ENCODE measurements at places on chromosomes 7 and 10. TPM values are rescaled to one million over a fixed set of nuclear protein-coding genes. Genes with fewer than 3 reads are reported as not detected.
A peak's percentile ranks its signal among the peaks of the same experiment; 100 is the strongest.

NXPH1 gene
- total RNA-seq: not detected

GRCh38 chr7:49324707-49325106, 400.4 kb downstream of the CDC14C start:
- no peaks in the 10 kb centered on the region for H3K27me3 ChIP-seq
- H3K36me3 ChIP-seq: no peaks in the 10 kb centered on the region
- H3K4me3 ChIP-seq: no peak overlapping the region
- DNase-seq: no peak
- no peak overlapping the region for H3K27ac ChIP-seq
- no peaks in the 10 kb centered on the region for H3K4me1 ChIP-seq

AQP1 gene
- 0.59 TPM for total RNA-seq

ARL5B gene
- total RNA-seq: 19.5 TPM

HOXA10 gene
- total RNA-seq: 43.1 TPM

CC2D2B gene
- total RNA-seq: 0.36 TPM

- no peaks in the 10 kb centered on the region for H3K36me3 ChIP-seq
- H3K27me3 ChIP-seq: no peaks in the 10 kb centered on the region
- peaks cover 35% of the 10 kb centered on the region for H3K4me1 ChIP-seq
- H3K27ac ChIP-seq: peak overlapping the region; percentile 86
Measured at GRCh38 chr10:36173364-36173763, 531.3 kb upstream of the FZD8 start.

- H3K27ac ChIP-seq: no peak overlapping the region
- H3K4me1 ChIP-seq: no peaks in the 10 kb centered on the region
- DNase-seq: no peak
- no peaks in the 10 kb centered on the region for H3K36me3 ChIP-seq
- H3K27me3 ChIP-seq: no peaks in the 10 kb centered on the region
Measured at GRCh38 chr7:117619681-117620080, 139.9 kb downstream of the CFTR start.

IFIT1B gene
- not detected for total RNA-seq

- H3K36me3 ChIP-seq: no peaks in the 10 kb centered on the region
- no peak overlapping the region for H3K27ac ChIP-seq
- no peaks in the 10 kb centered on the region for H3K4me1 ChIP-seq
- DNase-seq: no peak
- peaks cover 5% of the 10 kb centered on the region for H3K27me3 ChIP-seq
- H3K4me3 ChIP-seq: no peak overlapping the region
Measured at GRCh38 chr10:22978918-22979317, 51.1 kb downstream of the ARMC3 start.

GRCh38 chr10:104334561-104334960, 3.7 kb downstream of the ITPRIP start:
- DNase-seq: no peak
- H3K4me3 ChIP-seq: peak overlapping the region; percentile 18
- no peaks in the 10 kb centered on the region for H3K27me3 ChIP-seq
- H3K36me3 ChIP-seq: peaks cover 19% of the 10 kb centered on the region

SEMA3D gene
- 0.72 TPM for total RNA-seq

DNA sequence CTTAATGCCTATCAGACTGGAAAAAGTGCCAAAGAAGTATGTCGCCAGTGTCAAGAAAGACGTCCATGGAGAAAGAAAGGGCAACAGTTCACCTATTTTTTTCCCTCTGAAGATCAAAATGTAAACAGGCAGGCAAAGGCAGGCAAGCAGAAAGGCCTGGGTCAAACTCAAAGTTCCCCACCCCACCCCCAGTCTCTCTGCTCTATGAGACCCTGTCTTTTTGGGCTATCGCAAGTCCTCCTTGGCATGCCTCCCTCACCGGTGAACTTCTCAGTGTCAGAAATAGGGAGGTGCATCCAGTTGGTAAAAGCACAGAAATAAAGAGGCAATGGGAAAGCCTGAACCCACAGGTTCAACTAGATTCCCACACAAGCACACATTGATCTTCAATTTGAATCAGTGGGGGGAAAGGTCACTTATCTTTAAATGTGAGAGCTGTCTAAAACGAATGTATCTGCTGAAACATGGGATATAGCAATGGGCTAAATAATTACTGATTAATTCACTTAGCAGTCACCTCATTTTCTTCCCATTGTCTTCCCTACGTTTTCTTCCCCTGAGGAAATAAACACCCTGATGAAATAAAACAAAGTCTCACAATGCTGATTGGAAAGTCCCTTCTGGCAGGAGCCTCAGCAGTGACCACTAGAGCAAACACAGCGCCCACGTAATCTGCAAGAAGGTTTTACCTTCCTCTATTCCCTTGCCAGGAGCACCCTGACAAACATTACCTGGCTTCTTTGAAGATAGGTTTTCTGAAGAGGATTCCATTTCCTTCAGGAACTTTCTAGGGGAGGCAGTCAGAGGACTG, 31.1 kb downstream of the JAZF1 start:
- no peak overlapping the region for H3K4me3 ChIP-seq
- peaks cover 4% of the 10 kb centered on the region for H3K4me1 ChIP-seq
- H3K27ac ChIP-seq: no peak overlapping the region
- no peaks in the 10 kb centered on the region for H3K27me3 ChIP-seq
- no peak for DNase-seq

CDC14C gene
- total RNA-seq: 0.29 TPM

- no peak overlapping the region for H3K27ac ChIP-seq
- DNase-seq: no peak
- no peak overlapping the region for H3K4me3 ChIP-seq
- no peaks in the 10 kb centered on the region for H3K4me1 ChIP-seq
- H3K36me3 ChIP-seq: no peaks in the 10 kb centered on the region
- no peaks in the 10 kb centered on the region for H3K27me3 ChIP-seq
Measured at GRCh38 chr7:71615017-71615416, 483.1 kb downstream of the GALNT17 start.

DNA sequence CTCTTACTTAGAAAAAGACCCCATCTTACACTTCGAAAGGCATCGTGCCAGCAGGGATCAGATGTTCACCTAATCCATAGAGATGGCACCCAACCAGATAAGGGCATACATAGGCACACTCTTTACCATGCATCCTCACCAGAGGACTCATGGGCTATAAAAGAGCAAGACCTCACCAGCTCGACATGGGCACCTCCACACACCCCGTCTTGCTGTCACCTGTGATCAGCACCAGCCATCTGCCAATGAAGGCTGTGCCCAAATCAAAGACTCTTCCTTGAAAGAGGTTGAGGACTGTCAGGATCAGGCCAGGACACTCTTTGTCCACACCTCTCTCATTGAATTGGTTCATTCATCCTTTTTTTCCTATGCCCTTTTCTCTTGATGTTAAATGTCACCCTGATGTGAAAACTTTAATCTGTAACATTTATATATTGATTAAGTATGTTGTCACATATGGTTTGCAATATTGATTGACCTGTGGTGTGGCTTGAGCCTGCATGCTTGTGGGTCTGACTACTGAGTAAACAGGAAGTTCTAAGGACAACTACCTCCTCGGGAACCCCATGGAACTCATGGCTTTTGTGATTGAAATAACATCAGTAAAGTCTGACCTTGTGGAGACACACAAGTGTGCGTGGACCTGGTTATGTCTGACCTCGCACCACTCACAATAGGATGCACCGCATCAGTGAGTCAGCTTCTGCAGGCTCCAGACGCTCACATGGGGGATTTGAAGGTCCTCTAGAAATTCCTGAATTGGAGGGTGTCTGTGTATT, 75.5 kb downstream of the HTR5A start:
- no peaks in the 10 kb centered on the region for H3K4me1 ChIP-seq
- no peaks in the 10 kb centered on the region for H3K36me3 ChIP-seq
- no peak overlapping the region for H3K4me3 ChIP-seq
- no peak for DNase-seq
- no peak overlapping the region for H3K27ac ChIP-seq

GRCh38 chr10:44344727-44345126, 40.2 kb downstream of the CXCL12 start:
- H3K4me3 ChIP-seq: no peak overlapping the region
- H3K4me1 ChIP-seq: no peaks in the 10 kb centered on the region
- H3K36me3 ChIP-seq: no peaks in the 10 kb centered on the region
- no peaks in the 10 kb centered on the region for H3K27me3 ChIP-seq
- DNase-seq: no peak

GRCh38 chr10:112619556-112619955, 172.5 kb downstream of the VTI1A start:
- no peaks in the 10 kb centered on the region for H3K36me3 ChIP-seq
- H3K27me3 ChIP-seq: no peaks in the 10 kb centered on the region
- no peak for DNase-seq
- H3K27ac ChIP-seq: no peak overlapping the region
- H3K4me1 ChIP-seq: no peaks in the 10 kb centered on the region

DNA sequence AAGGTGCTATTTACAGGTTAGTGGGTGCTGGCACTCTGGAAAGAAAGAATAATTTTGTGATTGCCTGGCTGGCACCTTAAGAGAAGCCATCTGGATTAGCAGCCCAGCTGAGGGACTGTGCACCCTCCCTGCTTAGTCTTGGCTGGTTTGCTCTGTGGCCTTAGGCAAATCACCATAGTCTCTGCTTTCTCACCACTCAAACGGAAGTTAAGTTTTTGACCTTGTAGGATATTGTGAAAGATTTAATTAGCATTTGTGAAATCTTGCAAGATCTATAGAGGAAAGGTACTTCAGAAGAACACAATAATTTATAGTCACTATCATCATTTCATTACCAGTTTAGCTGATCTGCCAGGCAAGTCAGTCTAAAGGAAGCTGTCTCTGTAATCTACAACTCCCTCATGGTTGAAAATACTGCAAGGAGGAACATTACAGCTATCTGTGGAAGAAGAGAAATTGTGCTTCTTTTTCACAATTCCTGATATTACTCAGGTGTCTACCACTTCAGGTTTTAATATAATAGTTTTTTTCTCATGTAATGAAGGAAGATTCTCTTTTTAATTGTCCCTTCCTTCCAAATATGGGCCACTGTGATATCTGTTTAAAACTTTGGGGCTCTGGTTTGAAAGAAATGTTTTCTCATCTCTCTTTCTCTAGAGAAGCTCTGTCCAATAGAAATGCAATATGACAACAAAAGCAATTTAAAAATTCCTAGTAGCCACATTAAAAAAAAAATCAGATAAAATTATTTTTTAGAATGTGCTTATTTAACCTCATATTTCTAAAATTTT, 219.6 kb downstream of the PTEN start:
- no peaks in the 10 kb centered on the region for H3K36me3 ChIP-seq
- peaks cover 12% of the 10 kb centered on the region for H3K4me1 ChIP-seq
- H3K27ac ChIP-seq: no peak overlapping the region

CUZD1 gene
- 0.59 TPM for total RNA-seq

DNA sequence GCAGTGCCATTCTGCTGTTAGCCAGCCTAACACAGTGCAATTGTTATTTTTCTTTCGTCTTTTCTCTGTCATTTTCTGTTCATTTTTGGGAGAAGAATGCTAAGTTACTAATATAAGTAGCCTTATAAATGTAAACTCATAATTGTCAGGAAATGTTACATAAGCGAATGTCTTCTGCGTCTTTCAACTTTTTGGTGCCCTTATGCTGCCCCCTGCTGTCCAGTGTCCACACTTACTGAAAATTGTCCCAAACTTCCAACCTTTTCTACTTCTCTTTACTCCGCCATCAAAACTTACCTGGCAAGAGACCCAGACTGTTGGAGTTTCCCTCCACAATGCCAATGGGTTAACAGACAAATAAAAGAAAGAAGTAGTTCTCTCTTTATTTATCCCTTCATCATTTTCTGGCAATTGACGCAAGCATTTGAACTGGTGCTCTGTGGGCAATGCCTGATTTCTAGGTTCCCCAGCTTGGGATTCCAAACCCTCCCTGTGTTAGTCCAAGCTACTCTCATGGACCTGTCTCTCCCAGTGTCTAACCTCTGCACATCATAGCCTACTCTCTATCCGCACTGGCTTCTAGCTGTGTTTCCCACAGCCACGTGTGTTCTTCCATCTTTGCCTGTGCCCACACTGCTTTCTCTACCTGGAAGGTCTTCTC, 21.0 kb upstream of the EPC1 start:
- peaks cover 3% of the 10 kb centered on the region for H3K4me1 ChIP-seq
- no peaks in the 10 kb centered on the region for H3K27me3 ChIP-seq
- H3K4me3 ChIP-seq: no peak overlapping the region
- no peak overlapping the region for H3K27ac ChIP-seq
- peak; percentile 29 for DNase-seq

KDM7A gene
- 12.4 TPM for total RNA-seq

DNA sequence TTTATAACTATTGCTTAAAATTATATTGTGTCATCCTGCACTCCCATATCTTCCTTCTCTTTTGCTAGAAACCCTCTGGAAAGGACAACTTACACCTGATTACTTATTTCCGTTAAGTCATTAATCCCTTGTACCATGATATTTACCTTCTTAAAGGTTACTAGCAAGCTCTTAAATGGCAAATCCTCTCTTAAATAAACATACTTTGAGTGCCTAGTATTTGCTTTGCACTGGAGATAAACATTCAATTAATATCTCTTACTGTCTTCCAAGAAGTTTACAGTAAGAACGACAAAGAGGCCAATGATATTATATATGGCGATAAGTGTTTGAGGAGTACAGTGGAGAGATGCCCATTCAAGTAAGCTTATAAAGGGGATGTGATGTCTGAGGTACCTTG, 278.3 kb downstream of the HGF start:
- no peak overlapping the region for H3K4me3 ChIP-seq
- H3K27ac ChIP-seq: no peak overlapping the region
- no peaks in the 10 kb centered on the region for H3K27me3 ChIP-seq

- H3K4me3 ChIP-seq: no peak overlapping the region
- H3K27me3 ChIP-seq: no peaks in the 10 kb centered on the region
- peaks cover 84% of the 10 kb centered on the region for H3K4me1 ChIP-seq
- DNase-seq: no peak
Measured at GRCh38 chr7:94420328-94420727, 25.6 kb downstream of the COL1A2 start.

CAMK2B gene
- not detected for total RNA-seq

DNA sequence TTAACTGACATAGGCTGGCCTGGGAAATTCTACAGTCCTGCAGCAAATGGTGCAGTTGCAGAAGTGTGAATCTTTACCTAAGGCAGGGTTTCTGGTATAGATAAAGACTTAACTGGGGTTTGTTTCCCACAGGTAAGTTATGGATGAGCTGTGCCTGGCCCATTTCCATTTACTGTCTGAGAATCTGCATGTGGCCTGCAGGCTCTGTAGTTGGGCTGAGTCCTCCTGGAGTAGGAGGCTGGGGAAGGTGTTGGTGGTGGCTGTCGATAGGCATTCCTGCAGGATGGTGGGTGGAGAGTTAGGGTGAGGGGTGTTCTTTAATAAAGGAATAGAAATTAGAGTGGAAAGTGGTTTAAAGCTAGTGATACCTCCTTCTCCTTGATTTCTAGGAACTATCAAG, 193.5 kb downstream of the AUTS2 start:
- H3K27ac ChIP-seq: no peak overlapping the region
- no peak for DNase-seq
- H3K27me3 ChIP-seq: no peaks in the 10 kb centered on the region
- no peak overlapping the region for H3K4me3 ChIP-seq
- no peaks in the 10 kb centered on the region for H3K36me3 ChIP-seq
- H3K4me1 ChIP-seq: no peaks in the 10 kb centered on the region

Data from osteoblast (primary cell).